Upper lobe of right lung (tissue), 1 donor: ENCODE measurements at places on chromosomes 6 and 20. TPM values are rescaled to one million over a fixed set of nuclear protein-coding genes. Genes with fewer than 3 reads are reported as not detected.
A peak's percentile ranks its signal among the peaks of the same experiment; 100 is the strongest.

ABCF1 gene
- 42.5 TPM for total RNA-seq

DNA sequence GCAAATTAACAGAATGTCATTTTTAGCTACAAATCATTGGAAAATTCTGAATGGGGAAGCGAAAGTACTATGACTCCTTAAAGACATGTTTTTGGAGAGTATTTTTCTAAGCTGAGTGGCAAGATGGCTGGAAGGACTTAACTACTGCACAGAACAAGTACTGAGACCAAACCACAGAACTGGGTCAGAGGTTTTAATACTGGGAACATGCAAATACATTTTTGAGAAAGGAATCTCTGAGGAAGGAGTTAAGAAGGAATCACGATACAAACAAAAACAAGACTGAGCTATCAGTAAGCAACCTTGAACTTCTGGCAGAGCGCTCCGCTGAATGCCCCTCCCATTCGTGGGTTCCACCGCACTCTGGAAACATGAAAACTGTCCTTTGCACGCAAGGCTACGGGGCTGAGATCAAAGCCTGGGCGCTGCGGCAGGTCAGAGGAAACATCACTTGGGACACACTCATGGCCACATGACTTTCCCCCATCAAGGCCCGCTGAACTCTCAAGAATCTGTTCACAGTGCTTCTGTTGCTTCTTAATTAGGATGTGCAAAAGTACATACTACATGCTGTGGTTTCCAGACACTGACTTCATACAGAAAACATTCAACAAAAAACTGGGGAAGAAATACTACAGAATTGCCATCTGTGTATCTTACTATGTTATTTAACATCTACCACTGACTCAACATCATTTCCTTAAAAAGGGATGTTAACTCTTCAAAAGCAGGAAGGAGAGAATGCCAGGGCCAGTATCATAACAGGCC, 27.8 kb downstream of the SLC23A2 start:
- H3K4me1 ChIP-seq: peaks cover 16% of the 10 kb centered on the region
- peak; percentile 73 for DNase-seq
- peak overlapping the region; percentile 23 for H3K4me3 ChIP-seq
- peak overlapping the region; percentile 78 for H3K27ac ChIP-seq
- H3K27me3 ChIP-seq: no peaks in the 10 kb centered on the region

DNA sequence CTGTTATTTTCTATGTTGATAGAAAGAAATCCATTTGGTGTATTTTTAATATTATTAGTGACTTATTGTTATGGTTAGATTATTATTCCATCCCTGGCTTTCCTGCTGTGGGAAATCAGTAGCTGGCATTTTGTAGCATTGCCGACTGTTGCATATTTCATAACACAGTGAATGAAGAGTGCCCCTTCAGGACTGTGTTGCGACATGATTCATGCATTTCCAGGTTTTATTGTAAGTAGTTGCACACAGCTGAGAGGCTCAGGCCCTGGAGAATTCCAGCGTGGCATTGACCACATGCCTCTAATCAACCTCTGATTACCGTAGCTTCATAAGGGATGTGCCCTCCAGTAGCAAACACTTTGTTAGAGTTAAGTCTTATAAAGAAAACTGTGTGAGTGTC, 263.9 kb downstream of the FARS2 start:
- no peak overlapping the region for H3K4me3 ChIP-seq
- H3K36me3 ChIP-seq: no peaks in the 10 kb centered on the region
- H3K4me1 ChIP-seq: no peaks in the 10 kb centered on the region
- H3K27me3 ChIP-seq: no peaks in the 10 kb centered on the region
- H3K27ac ChIP-seq: no peak overlapping the region

GRCh38 chr20:20331156-20331555, 36.7 kb upstream of the INSM1 start:
- no peak overlapping the region for H3K4me3 ChIP-seq
- no peaks in the 10 kb centered on the region for H3K4me1 ChIP-seq
- no peak for DNase-seq
- no peaks in the 10 kb centered on the region for H3K27me3 ChIP-seq
- no peak overlapping the region for H3K27ac ChIP-seq

SNX14 gene
- 97.8 TPM for total RNA-seq

DNA sequence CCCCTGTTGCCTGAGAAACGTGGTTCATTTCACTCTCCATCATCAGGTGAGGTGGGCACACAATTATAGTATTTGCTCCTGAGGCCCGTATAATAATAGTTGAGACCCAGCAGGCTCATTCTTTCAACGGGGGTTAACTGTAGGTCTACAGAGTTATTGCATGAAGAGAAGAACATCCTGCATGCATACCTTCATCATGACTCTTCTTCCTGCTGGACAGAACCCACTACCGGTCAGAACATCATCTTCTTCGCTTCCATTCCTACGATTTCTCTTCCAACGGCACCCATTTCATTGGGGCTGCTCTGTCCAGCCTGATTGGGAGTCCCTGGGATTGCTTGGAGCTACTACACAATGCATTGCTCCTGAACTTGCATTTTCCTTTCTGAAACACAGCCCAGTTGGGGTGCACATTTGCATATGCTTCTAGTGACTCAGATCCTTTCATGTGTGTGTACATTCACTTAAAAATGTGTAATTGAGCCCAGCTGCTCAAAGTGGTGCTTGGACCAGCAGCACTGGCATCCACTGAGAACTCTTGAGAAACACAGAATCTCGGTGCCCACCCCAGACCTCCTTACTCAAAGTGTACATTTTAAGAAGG, 57.4 kb downstream of the SLC24A3 start:
- H3K4me1 ChIP-seq: peaks cover under 1% of the 10 kb centered on the region
- H3K27ac ChIP-seq: no peak overlapping the region
- DNase-seq: no peak

SIRPA gene
- total RNA-seq: 93.8 TPM

MAP7 gene
- total RNA-seq: 23.2 TPM

HLA-DMA gene
- 197 TPM for total RNA-seq

DNA sequence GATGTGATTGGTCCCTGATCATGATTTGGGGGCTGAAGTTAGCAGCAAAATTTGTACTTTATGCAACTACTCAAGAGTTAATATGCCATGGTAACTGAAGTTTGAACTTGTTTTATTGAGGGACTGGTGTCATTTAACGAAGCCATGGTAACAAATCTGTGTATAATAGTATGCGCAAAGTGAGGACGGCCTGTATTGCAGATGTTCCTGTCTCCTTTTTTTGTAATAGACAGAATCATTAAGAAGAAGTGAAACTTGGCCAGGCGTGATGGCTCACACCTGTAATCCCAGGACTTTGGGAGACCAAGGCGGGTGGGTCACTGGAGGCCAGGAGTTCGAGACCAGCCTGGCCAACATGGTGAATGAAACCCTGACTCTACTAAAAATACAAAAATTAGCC, 22.3 kb downstream of the RPRD1B start:
- H3K27ac ChIP-seq: no peak overlapping the region
- H3K27me3 ChIP-seq: no peaks in the 10 kb centered on the region
- no peak for DNase-seq
- H3K36me3 ChIP-seq: peaks cover 60% of the 10 kb centered on the region
- H3K4me3 ChIP-seq: no peak overlapping the region
- peaks cover 20% of the 10 kb centered on the region for H3K4me1 ChIP-seq

DNA sequence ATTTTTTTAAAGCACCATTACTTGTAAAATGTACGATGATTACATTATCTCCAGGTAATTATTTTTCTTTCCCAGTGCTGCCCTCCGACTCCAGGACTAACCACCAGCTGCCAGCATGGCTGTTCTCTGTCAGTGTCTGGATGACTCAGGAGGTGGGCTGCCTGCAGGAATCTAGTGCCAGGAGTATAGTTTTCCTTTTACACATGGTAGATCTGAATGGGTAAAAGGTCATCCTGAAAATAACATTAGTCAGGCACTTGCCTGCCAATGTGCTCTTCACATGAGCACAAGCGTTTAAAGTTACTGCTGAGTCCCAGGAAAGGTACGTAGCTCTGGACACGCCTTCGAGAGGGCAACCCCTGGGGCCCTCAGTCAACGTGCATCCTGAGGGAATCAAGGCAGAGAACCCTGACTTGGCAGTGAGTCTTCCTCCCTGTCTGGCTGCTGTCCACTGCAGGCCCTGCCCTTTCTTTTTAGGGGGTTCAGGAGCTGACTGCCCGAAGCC, 2.4 kb downstream of the DYNLT1 start:
- H3K27ac ChIP-seq: peak overlapping the region; percentile 99
- peaks cover 18% of the 10 kb centered on the region for H3K36me3 ChIP-seq
- H3K27me3 ChIP-seq: no peaks in the 10 kb centered on the region
- DNase-seq: peak; percentile 60

DNA sequence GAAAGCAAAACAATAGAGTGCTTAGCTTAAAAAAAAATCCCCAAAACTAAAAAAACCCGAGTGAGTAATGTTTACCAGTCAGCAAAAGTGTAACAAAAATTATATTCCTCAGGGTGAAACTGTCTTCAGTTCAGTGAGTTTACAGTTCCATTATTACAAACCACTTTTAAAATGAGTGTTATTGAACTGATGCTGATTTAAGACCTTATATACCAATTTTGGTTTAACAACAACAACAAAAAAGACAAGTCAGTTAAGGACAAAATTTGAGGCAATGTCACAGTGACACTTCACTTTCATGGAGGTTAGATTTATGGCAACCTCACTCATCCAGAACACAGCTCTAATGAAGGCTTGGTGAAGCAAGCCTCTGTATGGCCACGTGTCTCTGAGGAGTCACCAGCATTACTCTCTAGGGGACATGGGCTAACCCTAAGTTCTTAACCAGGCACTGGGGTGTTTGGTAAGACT, 630.8 kb downstream of the PHF3 start:
- H3K27ac ChIP-seq: no peak overlapping the region
- H3K4me3 ChIP-seq: no peak overlapping the region
- no peak for DNase-seq
- no peaks in the 10 kb centered on the region for H3K27me3 ChIP-seq
- no peaks in the 10 kb centered on the region for H3K4me1 ChIP-seq
- H3K36me3 ChIP-seq: no peaks in the 10 kb centered on the region

GRCh38 chr6:79544299-79544927, 7.2 kb upstream of the LCA5 start:
- no peaks in the 10 kb centered on the region for H3K36me3 ChIP-seq
- no peak for DNase-seq
- H3K4me1 ChIP-seq: peaks cover 10% of the 10 kb centered on the region
- H3K27me3 ChIP-seq: no peaks in the 10 kb centered on the region
- peak overlapping the region; percentile 0 for H3K4me3 ChIP-seq

DNA sequence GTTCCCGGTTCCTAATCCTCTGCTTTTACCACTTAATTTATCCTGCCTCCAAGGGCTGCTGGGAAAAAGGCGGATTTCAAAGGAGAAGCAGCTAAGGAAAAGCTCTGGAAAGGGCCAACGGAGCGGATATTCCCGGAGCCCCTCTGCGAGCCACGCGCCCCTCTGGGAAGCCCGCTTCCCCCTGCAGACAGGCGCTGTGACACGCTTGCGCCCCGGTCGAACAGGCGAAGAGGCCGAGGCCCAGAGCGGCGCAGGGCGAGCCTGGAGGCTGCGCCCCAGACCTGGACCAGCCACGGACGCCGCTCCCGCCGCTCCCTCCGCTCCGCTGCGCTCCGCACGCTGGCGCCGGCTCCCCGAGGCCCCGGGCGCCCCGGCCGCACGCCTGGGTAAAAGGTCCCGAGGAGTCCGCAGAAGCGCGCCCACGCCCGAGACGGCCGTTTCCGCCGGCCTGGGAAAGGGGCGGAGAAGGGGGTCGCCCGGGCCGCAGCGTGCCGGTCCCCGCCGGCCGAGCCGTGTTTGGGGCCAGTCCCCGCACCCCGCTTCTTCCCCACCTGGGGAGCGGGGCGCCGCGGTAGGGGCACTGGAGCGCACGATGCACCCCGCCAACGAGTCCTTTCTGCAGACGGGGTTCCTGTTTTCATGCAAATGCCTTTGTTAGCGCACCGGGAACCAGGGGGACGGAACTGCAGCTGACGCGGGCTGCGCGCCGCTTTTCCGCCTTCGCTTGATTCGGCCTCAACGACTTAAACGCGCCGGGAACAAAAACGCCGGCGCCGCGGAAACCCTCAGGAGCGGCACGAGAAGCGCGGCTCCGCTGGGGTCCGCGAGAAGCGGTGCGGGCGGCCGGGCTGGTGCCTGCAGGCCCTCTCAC, 91.9 kb upstream of the SIRPA start:
- no peaks in the 10 kb centered on the region for H3K36me3 ChIP-seq
- peak; percentile 85 for DNase-seq
- peaks cover 23% of the 10 kb centered on the region for H3K4me1 ChIP-seq
- H3K27ac ChIP-seq: peak overlapping the region; percentile 87

GRCh38 chr6:101178748-101179147, 214.8 kb upstream of the GRIK2 start:
- H3K4me3 ChIP-seq: no peak overlapping the region
- no peak for DNase-seq
- H3K4me1 ChIP-seq: no peaks in the 10 kb centered on the region
- no peaks in the 10 kb centered on the region for H3K36me3 ChIP-seq
- no peak overlapping the region for H3K27ac ChIP-seq

GRCh38 chr20:32610472-32611218, 25.5 kb upstream of the NOL4L start:
- no peak for DNase-seq
- no peaks in the 10 kb centered on the region for H3K36me3 ChIP-seq
- H3K4me3 ChIP-seq: no peak overlapping the region
- H3K27me3 ChIP-seq: no peaks in the 10 kb centered on the region
- H3K27ac ChIP-seq: no peak overlapping the region

SNAP25 gene
- total RNA-seq: 1.9 TPM

GRCh38 chr6:163415620-163416556, 1.4 kb downstream of the QKI start:
- H3K27ac ChIP-seq: peak overlapping the region; percentile 95
- H3K36me3 ChIP-seq: no peaks in the 10 kb centered on the region
- H3K4me3 ChIP-seq: peak overlapping the region; percentile 83

PAK1IP1 gene
- 11.6 TPM for total RNA-seq

DNA sequence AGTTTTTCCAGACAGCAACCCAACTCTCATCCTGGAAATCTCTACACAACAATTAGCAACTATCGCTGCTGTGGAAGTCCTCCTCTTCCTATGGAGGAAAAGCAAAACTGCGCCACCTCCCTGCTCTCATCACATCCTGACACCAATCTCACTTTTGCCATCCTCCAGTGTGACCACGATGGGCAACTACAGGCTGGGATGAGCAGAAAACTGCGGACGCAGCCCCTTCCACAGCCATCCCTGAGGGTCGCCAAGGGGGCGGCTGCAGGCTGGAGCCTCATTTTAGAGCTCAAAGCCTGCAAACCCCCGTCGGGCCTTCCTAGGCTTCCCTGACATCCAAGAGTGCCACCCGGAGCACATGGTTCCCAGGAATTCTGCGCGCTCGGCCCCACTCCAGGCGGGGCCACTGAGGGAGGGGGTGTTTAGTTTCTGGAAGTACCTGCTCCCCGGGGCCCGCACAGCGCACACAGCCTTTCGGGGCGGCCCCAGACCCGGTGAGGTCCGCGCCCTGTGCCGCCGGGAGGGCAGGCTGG, 1.2 kb downstream of the TCFL5 start:
- peaks cover 10% of the 10 kb centered on the region for H3K4me1 ChIP-seq
- DNase-seq: no peak
- no peak overlapping the region for H3K27ac ChIP-seq
- H3K27me3 ChIP-seq: no peaks in the 10 kb centered on the region
- H3K36me3 ChIP-seq: peaks cover 6% of the 10 kb centered on the region

HFE gene
- total RNA-seq: 9.2 TPM
